Activated CD4-positive, alpha-beta memory T cell treated with anti-CD3 and anti-CD28 coated beads, Interleukin-2, amount 10 ng/mL, durations not matched to agents 7 days and 5 days (primary cell): ENCODE measurements at places on chromosomes 7 and 10. TPM values are rescaled to one million over a fixed set of nuclear protein-coding genes. Genes with fewer than 3 reads are reported as not detected.

- no peak for DNase-seq
These were observed 187.7 kb downstream of the JAZF1 start for GRCh38 chr7:27992755-27993493.

DNA sequence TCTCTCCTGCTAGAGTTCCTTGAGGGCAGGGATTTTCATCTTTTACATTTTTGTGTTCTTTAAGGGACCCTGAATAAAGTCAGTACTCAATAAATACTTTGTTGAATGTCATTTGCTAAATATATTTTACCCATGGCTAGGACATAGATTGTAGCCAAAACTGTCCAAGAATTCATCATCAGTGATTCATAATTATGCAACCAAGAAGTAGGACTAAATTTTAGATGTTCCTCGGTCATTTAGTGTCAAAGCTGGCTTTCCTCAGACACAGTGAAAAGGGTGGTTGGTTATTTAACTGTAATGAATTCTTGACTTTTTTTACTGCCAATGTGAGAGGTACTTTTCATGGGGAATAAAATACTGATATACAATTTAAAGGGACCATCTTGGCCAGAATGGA lies 3.3 kb downstream of the NUDT13 start:
- no peak for DNase-seq

Gene CDC14C
- total RNA-seq, result not detected

- no peak for DNase-seq
These were observed 5.9 kb upstream of the IFIT1B start for GRCh38 chr10:89371987-89372386.

GRCh38 chr7:88500131-88500530 lies 193.4 kb upstream of the STEAP4 start:
- no peak for DNase-seq

Gene LRIT1
- not detected for total RNA-seq

DNA sequence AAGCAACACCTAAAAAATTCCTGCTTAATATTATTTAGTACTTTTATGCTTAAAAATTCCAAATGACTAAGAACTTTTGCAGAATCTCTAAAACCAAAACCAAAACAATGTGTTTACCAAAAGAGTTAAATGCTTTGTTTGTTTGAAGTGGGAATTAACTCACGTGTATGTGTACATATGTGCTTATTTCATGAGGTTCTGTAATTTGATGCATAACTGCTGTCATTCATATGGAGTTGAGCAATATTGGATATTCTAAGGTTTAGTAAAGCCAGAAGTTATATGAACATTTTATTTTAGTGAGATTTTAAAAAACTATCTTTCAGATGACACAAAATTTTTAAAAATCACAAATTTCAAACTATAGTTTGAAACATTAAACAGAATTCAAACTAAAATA lies 157.1 kb downstream of the PIP4K2A start:
- DNase-seq, result no peak

DNA sequence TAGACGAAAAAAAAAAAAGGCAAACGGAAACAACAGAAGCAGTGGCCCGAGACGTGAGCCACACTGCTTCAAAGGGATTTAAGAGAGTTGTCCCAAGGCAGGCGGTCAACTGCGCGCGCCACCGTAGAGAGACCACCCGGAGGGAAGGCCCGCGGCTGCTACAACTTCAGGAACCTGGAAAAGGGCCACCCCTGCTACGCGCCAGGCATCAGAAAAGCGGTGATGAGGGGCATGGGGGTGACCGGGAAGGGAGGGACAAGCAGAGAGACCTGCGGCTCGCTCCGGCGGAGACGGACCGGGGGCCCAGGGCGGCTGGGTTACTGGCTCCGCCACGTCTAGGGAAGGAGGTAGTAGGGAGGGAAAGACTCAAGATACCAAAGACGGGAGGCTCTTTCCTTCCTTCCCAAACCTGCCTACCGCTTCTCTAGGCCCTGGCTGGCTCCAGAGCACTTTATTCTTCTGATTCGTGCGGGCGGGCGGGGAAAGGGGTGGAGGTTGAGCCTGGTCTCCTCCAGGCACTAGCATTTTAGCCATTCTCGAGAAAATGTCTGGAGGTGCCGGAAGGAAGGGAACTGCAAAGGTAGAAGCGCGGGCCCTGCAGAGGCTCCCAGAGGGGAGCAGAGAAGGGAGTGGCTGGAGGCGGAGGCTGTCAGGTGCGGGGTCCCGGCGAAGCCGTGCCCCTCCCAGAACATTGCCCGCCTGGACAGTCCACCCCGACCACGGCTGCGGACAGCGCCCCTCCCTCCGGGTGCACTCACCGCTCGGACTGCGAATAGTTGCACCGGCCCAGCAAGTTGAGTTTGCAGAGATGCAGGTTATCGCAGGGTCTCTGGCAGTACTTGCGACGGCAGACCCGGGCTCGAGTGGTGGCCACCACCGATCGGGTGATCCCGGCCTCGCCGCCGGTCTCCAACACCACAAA lies 993 bp downstream of the ZC3HAV1 start:
- DNase-seq, result no peak

DNA sequence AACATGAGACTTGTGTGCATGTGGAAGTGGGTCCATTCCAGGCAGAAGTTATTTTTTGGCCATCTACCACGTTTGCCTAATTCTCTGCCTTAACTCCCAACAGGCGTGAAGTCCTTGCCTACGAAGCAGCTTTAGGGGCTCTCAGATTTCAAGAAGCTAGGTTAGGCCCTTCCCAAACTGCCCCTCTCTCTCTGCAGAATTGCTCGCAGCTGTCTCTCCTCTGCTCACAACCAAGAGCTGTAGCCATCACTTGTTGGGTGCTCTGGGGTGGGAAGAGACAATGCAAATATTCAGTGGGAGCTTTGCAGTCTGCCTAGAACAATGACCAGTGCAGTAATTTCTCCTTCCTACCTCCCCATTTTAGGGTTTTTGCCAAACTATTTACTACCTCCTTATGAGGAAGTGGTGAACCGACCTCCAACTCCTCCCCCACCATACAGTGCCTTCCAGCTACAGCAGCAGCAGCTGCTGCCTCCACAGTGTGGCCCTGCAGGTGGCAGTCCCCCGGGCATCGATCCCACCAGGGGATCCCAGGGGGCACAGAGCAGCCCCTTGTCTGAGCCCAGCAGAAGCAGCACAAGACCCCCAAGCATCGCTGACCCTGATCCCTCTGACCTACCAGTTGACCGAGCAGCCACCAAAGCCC lies 24.9 kb downstream of the CYP17A1 start:
- DNase-seq, result peak; percentile 54

DNA sequence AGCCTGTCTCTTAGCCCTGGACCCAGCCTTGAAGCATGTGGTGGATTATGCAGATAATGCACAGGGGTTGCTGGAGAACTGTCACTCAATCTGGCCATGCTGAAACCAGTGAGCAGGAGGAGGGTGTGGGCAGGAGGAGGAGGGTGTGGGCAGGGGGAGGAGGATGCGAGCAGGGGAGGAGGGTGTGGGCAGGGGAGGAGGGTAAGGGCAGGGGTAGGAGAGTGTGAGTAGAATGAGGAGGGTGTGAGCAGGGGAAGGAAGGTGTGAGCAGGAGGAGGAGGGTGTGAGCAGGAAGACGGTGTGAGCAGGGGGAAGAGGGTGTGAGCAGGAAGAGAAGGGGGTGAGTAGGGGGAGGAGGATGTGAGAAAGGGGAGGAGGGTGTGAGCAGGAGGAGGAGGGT lies 18.8 kb downstream of the CAMK2B start:
- DNase-seq, result peak; percentile 10

- no peak for DNase-seq
These were observed 22.0 kb upstream of the GSAP start for GRCh38 chr7:77438131-77438530.

Gene ANKMY2
- total RNA-seq, result 11.7 TPM

DNA sequence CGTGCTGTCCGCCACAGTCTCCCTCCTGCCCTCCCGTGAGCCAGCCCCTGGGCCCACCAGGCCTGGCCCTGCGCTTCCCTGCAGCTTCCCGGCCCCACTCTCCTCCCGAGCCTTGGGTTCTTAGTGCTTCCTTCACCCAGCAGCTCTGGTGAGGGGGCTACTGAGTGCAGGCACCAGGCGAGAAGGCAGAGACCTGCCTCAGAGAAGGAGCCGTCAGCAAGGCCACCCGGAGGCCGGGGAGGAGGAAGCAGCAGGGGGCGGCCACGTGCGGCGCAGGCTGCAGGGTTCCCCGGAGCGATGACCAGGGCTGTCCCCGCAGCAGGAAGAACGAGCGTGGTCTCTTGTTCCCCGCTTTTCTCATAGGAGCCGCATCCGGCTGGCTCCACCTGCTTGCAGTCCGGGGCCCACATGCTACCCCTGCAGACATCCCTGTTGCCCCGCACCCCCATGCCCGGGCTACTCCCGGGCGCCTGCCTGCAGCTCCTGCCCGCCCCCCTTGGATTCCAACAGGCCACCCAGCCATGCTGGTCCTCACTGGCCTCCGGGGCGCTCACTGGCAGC lies 20.5 kb downstream of the YKT6 start:
- no peak for DNase-seq

Gene FZD1
- 0.08 TPM for total RNA-seq
